Stimulated activated CD4-positive, alpha-beta T cell treated with anti-CD3 and anti-CD28 coated beads, Interleukin-1b, Interleukin-23, amount 100 ng/mL, for 48 hours (primary cell): ENCODE measurements at places on chromosomes 11 and 22.

DNA sequence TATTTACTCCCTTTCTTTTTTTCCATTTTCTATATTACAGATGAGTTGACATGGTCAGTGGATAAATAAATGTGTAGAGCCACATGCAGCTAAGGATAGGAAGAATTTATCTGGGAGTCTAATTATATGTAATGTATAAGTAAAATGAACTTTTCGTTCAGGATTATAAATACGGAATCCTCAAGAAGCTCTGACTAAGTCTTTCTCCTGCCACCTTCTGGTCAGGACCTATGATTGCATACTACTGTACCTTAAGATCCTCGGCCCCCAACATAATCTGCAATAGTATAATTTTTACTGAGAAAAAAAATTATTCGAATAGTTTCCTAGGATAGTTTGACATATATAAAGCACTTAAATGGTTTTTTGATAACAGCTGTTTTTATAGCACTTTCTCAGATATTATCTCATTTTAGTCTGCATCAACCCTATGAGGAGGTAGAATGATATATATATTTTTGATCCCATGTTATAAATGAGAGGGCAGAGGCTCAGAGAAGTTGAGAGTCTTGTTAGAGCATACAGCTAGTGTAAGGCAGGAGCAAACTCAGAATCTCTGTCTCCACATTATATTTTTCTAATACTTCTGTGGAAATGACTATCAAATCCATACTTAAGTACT lies 36.1 kb downstream of the CCDC90B start:
- no peak for DNase-seq

DNA sequence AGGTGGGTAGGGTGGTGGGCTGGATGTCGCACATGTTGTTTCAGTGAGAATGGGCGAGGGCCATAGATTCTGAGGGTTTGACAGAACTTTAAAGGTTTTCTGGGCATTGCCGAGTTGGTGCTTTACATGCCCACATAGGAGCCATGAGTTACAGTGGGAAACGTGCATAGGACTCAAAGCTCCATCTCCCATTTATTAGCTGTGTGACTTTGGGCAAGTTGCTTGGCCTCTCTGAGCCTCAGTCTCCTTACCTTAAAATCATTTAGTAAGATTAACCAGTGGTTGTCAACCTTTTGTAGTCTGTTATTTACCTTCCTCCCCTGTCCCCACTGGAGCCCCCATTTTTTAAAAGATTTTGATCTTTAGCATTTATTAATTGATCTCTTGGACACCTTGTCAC lies 67.4 kb downstream of the SYT13 start:
- DNase-seq = no peak

- DNase-seq = peak; percentile 70
Observed at GRCh38 chr22:36383110-36383581, 4.6 kb downstream of the MYH9 start.

DNA sequence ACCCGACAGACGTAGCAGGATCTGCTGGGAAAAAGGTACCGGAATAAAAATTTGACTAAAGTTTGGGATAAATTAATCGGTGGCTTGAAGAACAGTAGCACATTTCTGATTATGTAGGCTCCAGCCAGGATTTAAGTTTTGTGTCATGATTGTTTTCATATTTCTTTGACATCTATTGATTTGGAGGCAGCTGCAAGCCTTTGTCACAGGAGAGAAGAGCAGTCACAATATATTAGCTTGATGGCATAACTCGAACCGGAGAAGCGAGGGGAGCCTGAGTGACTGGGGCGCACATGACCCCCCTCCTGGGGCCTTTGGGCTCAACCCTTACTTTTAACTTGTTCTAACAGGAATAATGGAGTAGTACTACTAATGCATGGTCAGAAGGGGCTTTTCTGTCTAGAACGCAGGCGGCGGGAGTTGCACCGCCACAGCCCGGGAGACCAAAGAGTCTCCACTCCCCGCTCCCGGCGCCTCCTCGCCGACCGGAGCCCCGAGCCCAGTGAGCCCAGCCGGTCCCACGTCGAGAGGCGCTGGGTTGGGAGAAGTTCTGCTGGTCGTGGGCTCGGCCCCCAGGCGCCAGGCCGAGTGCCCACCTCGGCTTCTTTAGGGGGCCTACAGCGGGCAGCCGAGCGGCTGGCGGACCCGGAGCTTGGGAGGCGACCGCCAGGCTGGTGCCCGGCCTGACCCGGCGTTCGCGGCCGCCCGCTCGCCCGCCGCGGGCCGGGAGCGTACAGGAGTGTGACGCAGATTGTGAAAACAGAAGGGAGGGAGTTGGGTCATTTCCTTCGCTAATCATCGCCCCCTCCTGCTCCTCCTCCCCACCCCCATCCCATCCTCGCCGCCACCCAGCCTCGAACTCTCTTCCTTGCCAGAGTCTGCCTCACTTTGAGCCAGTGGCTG lies 15.7 kb upstream of the PAX6 start:
- DNase-seq = no peak

- no peak for DNase-seq
Observed at GRCh38 chr11:14554959-14555358, 34.8 kb upstream of the PSMA1 start.

DNA sequence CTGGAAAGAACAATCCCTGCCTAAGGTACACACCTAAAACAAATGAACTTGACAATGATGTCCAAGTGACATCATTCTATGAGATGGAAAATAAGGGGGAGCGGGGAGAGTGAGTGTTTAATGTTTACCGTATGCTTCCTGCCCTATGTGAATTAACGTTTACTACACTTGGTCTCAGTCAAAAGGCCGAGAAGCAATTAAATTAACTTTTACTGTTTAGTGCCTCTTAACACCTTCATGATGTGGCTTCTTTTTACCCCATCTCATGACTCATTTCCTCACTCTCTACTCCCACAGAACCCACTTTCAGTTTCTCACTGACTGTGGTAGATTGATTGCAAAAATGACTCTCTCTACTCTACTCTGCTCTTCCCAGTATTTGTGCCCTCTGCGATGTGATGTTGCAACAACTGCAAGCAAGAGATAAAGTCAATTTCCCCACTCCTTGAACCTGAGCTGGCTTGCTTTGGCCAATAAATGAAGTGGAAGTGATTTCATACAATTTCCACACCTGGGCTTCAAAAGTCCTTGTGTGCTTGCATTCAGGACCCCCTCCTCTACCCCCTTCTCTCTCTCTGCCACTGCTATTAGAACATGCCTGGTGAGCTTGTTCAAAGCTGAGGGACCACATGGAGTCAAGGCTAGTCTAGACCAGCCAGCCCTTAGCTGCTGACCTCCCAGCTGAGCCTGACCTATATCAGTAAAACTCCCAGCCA lies 11.6 kb upstream of the ALKBH3 start:
- peak; percentile 27 for DNase-seq

- no peak for DNase-seq
Observed at GRCh38 chr22:19837915-19838314, 16.8 kb downstream of the GNB1L start.

DNA sequence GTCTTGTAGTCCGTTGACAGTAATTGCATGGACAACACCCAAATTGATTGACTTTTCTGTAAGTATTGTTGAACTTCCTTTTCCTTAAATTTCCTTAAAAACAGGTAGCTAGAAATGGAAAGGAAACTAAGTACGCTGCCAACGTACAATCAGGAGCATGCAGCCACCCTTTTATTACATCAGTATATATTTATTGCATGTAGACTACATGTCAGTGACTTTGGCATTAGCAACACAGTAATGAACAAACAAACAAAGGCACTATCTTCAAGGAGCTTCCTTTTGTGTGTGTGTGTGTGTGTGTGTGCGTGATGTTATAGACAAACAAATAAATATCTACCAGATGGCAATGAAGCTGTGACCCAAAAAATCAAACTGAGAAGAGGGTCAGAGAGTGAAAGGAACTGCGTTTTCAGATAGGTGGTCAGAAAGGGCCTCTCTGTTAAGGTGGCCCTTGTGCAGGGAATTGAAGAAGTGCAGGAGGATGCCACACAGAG lies at the start of gene OR9Q1:
TSS of gene OR9Q1 (plus strand) at position 447 of the 497 bp plus-strand sequence. CDS start 155,564 bp downstream, outside the sequence.
- DNase-seq = no peak

DNA sequence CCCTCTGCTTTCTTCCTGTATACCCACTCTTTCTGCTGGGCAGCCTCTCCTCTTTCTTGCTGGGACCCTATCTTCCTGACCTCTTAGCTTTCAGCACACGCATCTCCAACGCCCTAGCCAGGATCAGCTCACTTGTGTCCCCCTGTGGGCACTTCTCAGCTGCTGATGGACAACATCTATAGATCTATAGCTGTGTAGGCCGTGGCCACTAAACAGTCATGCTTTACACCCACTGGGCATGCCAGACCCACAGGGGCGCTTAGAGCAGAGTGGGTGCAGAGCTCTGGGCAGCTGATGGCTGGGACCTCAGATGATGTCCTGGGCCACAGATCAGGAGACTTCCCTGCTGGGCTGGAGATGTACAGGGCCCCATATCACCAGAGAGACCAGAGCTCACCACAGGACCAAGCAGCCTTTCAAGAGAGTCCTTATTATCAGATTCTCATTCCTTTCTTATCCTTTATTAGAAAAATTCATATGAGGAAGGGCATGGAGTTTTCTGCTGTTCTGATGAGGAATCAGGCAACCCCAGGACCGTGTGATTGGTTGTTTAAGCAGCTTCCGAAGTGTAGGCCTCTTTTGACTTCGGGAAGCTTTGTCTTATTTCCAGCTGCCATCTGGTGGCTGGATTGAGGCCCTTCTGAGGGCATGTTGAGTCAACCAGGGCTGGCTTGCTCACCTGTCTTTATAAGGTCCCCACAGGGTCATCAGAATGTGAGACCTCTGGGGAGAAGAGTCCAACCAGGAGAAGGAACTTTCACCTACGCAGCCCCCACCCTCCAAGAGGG lies 60.5 kb downstream of the OSBP2 start:
- DNase-seq = peak; percentile 57

GRCh38 chr22:39518144-39518786 lies 2.1 kb upstream of the ATF4 start:
- no peak for DNase-seq

- peak; percentile 7 for DNase-seq
Observed at GRCh38 chr11:18617688-18618341, 16.3 kb downstream of the SPTY2D1 start.

GRCh38 chr11:32029721-32030120 lies 61.2 kb upstream of the RCN1 start:
- no peak for DNase-seq

DNA sequence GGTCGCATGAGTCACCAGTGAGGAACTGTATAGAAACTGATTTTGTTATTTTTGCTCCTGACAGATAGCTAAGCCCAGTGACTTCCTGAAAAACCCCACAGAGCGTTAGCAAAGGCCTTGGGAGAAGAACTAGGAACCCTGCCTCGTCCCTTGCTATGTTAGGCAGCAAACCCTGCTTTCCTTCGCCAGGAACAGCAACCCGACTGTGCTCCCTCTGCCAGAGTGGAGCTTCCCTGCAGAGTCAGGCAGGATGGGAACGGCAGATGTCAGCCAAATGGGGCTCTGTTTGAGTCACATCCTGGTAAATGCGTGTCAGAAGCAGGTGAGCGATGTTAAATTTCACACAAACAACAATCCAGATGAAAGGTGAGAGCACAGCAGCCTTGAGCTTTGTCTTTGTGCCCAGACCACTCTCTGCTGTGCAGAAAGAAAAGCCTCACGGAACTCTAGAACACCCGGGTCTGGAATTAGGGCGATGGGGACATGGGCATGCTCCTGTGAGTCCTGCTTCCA lies 186.6 kb downstream of the ADAMTS15 start:
- DNase-seq = peak; percentile 18

GRCh38 chr11:18317551-18317950 lies 4.4 kb downstream of the HPS5 start:
- no peak for DNase-seq

- no peak for DNase-seq
Observed at GRCh38 chr22:17634696-17635095, 3.9 kb upstream of the BCL2L13 start.

GRCh38 chr11:111264646-111265045 lies 19.1 kb downstream of the POU2AF2 start:
- DNase-seq = no peak

DNA sequence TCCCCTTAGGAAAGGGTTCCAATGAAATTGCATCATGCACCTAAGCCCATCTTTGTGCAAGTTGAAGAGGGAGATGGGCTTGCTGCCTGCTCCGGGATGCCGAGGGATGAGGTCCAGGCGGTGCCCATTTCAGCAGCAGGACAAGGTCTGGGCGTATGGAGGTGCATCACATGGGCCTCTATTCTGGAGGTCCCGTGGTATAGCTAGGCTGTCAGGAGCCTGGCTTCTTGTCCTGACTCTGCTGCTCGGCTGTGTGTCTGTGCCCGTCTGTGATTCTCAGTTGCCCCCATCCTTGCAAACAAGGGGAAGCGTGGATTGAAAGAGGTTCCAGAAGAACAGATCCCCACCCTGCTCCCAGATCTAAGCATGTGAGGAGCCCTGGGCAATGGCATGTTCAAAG lies 130.0 kb downstream of the OSBP2 start:
- no peak for DNase-seq

- no peak for DNase-seq
Observed at GRCh38 chr22:27919942-27920755, 1.1 kb upstream of the PITPNB start.

- peak; percentile 32 for DNase-seq
Observed at GRCh38 chr11:69674267-69674885, 777 bp downstream of the LTO1 start.
